ENCODE measurements at places on chromosomes 13 and 19.

DNA sequence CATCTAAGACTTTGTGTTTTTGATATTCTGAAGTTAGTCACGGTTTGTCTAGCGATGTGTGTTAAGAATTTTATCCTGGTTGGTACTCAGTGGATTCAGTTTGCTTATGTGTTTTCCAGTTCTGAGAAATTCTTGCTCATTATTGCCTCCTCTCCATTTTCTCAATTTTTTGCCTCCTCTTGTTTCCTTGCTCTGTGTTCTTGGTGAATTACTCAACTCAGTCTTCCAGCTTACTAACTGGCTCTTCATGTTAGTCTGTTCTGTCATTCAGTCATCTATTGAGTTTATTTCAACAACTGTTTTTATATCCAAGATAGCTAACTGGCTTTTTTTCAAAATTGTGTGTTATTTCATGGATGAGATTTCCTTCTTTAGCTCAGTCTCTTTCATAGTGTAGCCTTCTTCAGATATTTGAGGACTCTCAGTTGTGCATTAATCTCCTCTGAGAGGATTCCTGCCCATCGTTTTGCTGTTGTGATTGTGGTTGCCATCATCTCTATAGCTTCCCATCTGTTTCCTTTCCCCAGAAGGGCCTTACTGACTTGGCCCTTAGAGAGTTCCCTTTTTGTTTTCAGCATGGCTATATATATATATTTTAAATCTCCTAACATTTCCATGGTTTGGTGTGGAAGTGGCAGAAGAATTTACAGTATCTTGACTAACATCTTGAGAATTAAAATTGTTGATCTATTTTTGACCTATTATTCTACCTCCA is 6.2 kb downstream of the SETDB2 start:
- no peak for DNase-seq

GRCh38 chr19:7992575-7992974 is 12.9 kb downstream of the ELAVL1 start:
- DNase-seq: no peak

DNA sequence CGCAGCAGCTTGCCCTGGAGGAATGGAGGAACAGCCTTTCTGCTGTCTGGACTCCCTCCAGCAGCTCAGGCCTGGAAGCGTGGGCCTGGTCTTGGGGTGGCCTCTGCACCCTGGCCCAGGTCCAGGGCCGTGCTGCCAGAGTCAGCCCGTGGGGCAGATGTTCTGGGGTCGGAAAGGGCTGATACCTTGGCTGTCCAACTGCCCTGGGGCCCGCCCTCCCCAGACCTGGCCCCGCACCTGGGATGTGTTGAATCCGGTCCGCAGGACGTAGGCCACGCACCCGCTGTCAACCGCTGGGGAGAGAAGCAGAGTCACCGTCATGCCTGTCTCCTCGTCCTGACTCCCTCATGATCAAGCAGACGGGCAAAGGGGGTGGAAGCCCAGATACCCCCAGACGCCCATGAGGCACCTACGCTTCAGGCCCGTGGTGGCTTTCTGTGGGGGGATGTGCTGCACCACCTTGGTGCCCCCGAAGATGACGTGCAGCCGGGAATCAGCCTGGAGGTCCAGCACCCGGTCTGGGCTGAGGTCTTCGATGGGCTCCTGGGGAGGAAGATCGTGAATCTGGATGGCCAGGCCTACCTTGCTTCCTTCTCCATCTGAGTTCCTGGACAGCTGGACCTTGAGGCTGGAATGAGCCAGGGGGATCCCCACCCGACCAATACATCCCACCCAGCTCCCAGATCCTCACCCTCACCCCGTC is 7.7 kb downstream of the ATP13A1 start:
- DNase-seq: peak; percentile 51

DNA sequence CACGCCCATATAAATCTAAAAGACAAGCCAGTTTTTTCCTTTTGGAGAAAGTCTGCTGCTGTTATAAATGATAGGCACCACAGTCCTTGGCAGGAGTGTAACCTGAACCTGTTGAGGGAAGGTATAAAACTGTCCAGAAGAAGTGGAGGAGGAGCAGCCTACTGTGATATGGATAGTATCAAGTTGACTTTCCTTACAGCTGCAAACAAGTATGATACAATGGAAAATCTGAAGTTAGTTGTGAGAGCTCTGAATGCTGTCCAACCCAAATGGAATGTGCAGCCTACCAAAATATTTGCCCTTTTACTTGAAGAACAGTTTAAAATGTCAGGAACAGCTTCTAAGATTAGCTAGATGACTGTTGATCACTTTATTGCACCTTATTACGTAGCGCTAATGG is 399.6 kb downstream of the FGF14 start:
- DNase-seq: no peak

DNA sequence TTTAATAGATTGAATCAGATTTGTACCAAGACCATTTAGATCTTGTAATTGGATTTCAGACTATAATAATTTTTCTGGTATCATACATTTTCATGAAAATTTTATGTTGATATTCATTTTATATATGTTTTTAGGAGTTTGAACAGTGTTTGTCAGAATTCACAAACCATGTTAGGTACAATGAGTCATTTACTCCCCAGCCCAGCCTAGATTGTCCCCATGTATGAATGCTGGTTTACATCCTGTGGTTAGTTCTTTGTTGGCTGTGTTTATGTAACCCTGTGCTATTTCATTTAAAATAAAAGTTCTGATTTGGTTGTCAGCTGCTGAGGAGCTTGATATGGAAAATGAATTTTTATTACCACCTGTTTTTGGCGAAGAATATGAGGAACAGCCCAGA is 96.7 kb downstream of the GJA3 start:
- DNase-seq: no peak

- DNase-seq: no peak
Observed at GRCh38 chr19:14840206-14840605, 5.2 kb upstream of the OR7A5 start.

- DNase-seq: no peak
Observed at GRCh38 chr13:57813651-57814050, 182.1 kb downstream of the PCDH17 start.

DNA sequence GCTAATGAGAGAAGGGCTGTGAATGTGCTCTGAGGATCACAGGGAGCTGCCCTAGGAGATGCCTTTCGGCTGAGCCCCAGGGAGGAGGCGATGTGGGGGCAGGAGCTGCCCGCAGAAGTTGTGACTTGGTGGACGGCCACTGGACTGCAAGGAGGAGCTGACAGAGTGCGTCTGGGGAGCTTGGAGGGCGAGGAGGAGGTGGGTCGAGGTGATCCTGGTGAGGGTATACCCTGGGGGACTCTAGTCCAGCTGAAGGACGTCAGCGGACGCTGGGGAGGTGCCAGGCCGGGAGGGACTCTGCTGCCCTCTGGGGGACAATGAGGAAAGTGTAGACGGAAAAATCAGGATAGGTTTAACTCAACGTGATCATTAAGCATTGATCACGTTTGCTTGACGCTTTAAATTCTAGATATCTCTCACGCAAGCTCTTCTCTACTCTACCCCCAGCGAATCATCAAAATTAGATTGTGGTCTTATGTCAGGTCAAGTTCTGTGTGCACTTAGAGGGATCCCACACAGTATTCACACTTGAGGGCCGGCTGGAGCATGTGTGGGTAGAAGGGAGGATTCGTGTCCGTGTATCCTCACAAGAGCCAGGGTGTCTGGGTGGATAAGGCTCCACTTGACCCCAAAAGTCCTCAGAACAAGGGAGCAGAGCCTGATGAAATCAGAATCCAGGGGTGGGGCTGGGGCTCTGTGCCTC is 3.3 kb upstream of the CEACAM7 start:
- DNase-seq: peak; percentile 76

GRCh38 chr13:31670831-31671617 is 68.3 kb upstream of the RXFP2 start:
- DNase-seq: no peak

DNA sequence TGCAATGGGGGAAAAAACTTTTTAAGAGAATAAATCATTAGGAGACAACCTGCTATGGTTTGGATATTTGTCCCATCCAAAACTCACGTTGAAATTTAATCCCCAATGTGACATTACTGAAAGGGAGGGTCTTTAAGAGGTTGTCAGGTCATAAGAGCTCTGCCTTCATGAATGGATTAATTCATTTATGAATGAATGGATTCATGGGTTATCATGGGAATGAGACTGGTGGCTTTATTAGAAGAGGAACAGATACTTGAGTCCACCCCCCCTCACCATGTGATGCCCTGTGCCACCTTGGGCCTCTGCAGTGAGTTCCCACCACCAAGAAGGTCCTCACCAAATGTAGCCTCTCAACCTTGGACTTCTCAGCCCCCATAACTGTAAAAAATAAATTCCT is 37.0 kb upstream of the DCT start:
- DNase-seq: no peak

DNA sequence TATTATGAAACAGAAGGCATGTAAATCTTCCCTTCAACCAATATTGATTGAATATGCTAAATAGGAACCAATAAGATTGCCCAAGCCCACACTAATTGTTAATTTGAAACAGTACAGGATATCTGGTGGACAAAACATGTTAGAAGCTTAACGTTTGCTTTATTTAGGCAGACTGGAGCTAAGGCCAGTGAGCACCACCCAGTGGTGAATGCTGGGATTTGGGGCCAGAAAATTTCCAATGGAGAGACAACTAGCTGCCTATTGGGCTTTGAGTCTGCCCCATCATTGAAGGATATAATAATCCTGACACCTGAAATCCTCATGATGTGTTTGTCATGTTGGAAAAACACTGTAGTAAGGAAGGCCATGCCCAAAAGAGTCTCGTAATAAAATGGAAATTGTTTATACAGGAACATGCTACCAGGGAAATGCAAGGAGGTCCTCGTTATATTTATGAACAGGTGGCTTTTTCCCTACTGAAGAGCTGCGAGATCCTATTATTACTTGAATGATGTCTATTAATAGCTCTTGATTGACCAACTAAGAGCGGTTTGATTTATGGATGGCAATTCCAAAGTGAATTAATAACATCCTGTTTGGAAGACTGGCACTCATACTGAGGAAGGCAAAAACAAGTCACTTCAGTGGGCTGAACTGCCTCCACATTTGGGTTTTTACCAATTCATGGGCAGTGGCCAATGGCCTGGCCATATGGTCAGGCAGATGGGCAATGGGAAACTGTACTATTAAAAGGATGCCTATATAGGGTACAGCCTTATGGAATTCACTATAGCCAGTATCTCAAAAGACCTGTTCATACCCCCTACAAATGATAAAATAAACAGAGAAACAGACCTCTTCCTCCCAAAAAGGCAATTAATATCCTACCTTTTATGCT is 8.7 kb downstream of the SIGLECL1 start:
- DNase-seq: peak; percentile 65

GRCh38 chr13:38409771-38410170 is 60.1 kb downstream of the UFM1 start:
- DNase-seq: no peak

DNA sequence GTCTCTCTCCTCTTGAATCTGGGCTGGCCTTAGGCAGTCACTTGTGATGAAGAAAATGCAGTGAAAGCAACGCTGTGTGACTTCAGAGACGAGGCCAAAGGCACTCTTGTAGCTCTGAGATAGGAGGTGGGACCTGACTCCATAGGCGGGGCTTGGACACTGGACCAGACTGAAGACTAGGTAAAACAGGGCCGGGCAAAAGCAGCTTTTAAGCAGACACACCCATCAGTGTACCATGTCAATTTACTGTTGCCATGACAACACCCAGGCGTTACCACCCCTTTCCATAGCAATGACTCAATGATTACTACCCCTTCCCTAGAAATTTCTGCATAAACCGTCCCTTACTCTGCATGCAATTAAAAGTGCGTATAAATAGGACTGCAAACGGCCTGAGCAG is 6.6 kb upstream of the EID2 start:
- no peak for DNase-seq

DNA sequence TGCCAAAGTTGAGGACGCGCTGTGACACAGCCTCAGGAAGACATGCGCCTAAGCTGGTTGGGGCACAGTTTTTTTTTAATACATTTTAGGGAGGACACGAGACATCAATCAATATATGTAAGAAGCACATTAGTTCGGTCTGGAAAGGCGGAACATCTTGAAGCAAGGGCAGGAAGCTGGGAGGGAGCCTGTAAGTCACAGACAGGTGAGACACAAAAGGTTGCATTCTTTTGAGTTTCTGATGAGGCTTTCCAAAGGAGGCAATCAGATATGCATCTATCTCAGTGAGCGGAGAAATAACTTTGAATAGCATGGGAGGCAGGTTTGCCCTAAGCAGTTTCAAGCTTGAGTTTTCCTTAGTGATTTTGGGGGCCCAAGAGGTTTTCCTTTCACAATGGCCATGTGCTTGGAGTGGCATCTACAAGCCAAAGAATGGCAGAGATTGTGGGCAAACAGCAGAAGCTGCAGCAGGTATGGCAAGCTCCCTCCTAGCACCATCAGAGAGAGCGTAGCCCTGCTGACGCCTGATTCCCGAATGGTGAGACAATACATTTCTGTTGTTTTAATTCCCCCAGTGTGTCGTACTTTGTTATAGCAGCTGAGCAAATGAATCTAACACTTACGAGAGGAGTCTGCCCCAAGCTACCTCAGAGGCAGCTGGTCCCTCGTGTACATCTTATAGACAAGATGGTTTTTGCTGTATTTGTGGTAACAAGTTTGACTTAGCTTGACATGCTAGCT is 99.5 kb upstream of the TMTC4 start:
- DNase-seq: no peak

DNA sequence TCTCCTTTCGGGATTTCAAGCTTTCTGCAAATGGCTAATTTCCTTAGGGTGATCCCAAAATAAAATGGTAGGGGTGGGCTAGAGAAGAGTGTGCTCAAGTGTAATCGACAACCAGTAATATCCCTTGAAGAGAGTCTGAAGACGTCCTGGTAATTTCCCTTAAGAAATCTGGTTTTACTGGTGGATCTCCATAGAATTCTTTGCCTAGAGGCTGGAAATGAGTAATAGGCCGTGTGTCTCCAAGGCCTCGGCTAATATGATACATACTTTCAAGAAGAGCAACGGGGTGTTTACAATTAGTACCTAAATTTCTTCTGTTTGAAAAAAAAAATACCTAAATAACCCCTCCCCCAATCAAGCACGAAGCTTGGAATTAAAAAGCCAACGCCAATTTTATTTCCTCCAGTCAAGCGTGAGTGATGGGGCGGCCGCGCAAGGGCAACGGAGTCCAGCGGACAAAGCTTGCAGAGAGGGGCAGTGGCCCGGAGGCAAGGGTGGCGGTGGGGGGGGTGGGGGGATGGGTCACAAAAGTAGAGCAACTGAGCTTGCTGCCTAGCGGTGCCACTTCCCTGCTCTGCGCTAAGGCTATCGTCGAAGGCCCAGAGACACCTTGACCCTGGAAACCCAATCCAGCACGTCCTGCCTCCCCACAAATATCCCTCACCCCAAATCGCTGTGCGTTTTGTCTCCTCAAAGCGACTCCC is 7.8 kb downstream of the SOX21 start:
- peak; percentile 78 for DNase-seq

- DNase-seq: no peak
Observed at GRCh38 chr19:31617010-31617585, 267.9 kb upstream of the TSHZ3 start.

- DNase-seq: no peak
Observed at GRCh38 chr19:1770866-1771576, 17.7 kb downstream of the ONECUT3 start.

DNA sequence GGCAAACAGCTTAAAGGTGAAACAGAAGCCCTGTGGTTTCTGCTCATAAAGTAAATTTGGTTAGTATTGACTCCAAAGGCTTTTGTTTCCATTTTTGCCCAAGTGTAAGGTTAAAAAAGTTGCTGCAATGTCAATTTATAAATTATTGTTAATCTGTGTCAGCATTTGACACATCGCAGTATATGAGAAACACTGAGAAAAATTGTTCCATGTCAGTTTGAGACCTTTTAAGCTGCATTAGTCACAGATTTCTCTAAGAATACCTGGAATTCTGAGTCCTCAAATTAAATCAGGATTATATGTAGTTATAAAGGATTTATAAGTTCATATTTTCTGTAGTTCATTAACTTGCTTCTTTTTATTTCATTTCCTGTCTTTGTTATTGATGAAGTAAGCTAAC is 78.8 kb downstream of the FGF14 start:
- no peak for DNase-seq
